ENCODE measurements at places on chromosomes 6 and 20. TPM values are rescaled to one million over a fixed set of nuclear protein-coding genes. Genes with fewer than 3 reads are reported as not detected.

The LY6G6D gene
- not detected for total RNA-seq

DNA sequence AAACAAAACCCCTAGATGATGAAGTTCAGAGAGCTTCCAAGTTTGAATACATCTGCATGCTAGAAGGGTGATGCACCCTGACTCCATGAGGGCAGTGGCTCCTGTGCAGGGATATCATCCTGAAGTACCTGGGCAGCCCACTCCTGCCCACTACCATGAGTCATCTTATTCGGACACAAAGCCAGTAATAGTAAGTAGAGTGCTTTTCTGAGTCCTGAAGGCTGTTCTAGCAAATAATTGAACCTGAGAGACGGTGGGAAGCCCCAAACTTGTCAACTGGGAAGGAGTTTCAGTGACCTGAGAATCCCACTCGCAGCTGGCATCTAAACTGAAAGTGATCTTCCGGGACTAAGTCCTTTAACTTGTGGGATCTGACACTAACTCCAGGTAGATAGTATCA lies 152.9 kb upstream of the COL21A1 start:
- peak; percentile 27 for DNase-seq

DNA sequence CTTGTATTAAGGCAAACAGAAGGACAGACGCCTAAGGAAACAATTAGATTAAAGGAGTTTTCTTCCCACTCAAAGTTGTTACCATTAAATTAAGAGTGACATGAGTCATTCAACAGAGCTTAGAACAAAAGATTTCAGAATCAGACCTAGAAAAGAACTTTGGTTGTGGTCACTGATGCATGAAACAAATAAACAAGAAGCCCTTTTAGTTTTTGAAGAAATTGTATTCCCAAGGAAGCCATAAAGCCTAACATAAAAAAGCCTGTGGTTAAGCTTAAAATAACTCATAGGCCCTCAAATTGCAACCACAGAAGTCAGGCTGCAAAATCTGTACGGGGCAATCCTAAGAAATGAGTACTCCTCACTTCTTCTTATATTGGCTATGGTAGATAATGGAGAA lies 17.9 kb upstream of the TRIM26 start:
- DNase-seq = no peak

The HCRTR2 gene
- not detected for total RNA-seq

- DNase-seq = peak; percentile 32
These were observed 73.0 kb upstream of the KCNG1 start for GRCh38 chr20:51095633-51096521.

The STMND1 gene
- not detected for total RNA-seq
